ENCODE measurements at places on chromosomes 4 and X.

DNA sequence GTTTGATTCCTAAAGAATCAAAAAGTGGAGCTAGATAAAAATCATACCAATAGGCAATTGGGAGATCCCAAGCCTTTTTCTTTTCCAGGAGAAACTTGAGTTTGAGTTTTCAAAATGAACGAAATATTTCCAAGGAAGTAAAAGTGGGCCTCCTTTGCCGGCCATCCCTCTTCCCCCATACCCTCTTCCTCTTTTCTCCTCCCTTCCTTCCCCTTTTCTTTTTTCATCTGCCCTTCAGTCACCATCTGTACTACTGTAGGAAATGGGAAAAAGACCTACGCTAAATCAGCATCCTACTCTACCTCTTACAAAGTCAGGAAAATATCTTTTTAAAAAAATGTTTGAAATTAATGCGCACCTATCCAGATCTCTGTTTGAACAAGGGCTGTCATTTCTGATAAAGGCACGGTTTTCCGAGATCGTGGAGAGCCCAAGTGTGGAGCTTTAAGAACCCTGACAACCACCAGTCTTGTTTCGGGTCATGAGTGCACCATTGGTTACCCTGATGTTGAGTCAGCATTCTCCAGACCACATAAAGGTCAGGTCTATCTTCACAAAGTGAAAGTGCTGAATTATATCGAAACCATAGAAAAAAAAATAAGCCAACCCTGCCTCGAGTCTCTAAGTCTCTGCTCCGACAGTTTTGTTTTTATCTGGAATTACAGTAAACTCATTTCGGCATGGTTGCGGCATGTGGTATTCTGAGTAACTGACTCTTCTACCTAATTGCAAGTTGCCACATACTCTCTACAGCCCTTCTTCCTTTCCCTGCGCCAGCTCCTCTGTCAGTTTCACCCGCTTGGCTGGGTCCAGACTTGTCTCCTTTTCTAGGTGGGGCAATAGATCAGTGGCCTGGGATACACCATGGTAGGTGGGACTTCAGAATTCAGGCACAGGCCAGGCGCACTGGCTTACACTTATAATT lies 140.2 kb upstream of the KLF3 start:
- peak; percentile 68 for DNase-seq

- no peak for DNase-seq
Measured at GRCh38 chr4:147496500-147496899, 15.6 kb downstream of the EDNRA start.

GRCh38 chrX:66012094-66012534 lies 27.8 kb downstream of the VSIG4 start:
- no peak for DNase-seq

DNA sequence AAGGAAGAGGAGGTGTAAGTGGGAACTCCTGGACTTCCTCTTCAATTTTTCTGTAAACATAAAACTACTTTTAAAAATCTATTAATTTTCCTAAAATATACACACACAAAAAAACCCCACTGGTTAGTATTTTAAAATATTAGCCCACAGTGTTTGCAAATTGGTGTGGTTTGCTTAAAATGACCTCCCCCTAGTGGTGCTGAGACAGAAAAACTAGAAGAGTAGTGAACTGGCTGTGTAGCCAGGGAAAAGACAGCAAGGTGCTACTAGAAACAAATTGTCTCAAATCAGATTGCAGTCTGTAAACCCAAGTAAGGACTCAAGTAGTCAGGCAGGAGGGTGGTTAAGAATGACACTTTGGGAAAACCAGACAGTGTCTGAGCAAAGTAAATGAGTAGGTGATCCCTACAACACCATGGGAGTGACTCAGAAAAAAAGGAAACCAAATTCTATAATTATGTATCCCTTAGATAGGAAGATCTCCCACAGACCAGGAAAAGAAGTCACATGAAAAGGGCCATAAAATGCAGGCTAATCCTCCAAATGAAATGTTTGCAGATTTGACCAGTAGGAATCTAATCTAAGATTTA lies 26.0 kb downstream of the AMTN start:
- DNase-seq = no peak

GRCh38 chrX:79182616-79183015 lies 38.1 kb downstream of the GPR174 start:
- no peak for DNase-seq

GRCh38 chr4:104571341-104571740 lies 76.6 kb upstream of the CXXC4 start:
- no peak for DNase-seq

DNA sequence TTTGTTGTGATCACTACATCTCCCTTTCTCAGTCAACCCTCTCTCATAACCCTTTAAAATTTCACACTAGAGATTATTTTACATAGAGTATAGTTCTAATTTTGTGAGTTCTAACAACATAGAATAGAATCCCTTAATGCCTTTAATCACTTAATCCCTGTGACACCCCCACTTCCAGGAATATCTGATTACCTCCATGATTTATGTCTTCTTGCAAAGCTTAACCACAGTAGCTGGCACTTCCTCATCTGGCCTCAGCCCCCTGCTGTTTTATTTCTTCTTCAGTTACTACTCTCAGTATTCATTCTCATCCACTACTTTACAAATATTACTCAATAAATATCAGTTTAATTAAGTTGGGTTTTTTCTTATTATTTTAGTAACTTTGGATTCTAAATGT lies 340.9 kb downstream of the CENPC start:
- no peak for DNase-seq

DNA sequence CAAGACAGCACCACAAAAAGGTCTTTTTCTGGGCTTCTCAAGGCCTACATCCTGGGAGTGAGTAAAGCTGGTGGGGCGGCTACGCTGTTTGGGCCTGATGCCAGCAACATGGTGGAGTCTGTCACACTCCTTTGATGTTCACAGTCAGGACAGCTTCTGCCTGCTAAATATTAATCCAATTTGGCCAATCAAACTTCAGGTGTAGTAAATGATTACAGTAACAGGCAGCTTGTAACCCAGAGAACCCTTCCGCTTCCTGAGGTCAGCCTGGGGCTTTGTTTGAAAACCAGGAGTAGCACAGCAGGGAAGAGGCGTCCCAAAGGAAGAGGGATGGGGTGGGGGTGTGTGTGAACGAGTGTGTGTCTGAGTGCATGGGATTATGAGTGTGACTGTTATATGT lies 220.4 kb downstream of the MAML3 start:
- DNase-seq = no peak

- no peak for DNase-seq
Measured at GRCh38 chr4:139533511-139533910, 22.5 kb downstream of the SETD7 start.

- no peak for DNase-seq
Measured at GRCh38 chrX:37543324-37543723, 28.1 kb upstream of the LANCL3 start.

- DNase-seq = no peak
Measured at GRCh38 chr4:20629186-20630106, 70.8 kb upstream of the PACRGL start.

GRCh38 chrX:10015723-10016518 lies 48.8 kb downstream of the CLDN34 start:
- no peak for DNase-seq

DNA sequence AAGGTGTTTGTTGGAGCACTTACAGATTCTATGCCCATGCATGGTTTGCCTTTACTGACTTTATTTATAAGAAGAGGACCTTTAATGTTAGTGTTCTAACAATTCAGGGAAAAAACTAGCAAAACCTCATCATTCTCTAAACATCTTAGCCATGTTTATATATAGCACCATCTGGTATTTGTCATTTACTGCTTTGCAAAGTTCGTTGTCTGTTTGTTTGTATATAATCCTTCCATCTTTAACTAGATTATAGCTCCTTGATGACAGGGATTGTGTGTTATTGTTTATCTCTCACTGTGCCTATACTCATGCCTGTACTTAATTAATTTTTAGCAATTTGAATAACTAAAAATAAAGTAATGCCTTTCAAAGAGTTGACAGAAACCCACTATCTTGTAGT lies 170.6 kb upstream of the PACRGL start:
- no peak for DNase-seq

GRCh38 chrX:17655211-17656034 lies 81.9 kb upstream of the SCML1 start:
- DNase-seq = peak; percentile 65

DNA sequence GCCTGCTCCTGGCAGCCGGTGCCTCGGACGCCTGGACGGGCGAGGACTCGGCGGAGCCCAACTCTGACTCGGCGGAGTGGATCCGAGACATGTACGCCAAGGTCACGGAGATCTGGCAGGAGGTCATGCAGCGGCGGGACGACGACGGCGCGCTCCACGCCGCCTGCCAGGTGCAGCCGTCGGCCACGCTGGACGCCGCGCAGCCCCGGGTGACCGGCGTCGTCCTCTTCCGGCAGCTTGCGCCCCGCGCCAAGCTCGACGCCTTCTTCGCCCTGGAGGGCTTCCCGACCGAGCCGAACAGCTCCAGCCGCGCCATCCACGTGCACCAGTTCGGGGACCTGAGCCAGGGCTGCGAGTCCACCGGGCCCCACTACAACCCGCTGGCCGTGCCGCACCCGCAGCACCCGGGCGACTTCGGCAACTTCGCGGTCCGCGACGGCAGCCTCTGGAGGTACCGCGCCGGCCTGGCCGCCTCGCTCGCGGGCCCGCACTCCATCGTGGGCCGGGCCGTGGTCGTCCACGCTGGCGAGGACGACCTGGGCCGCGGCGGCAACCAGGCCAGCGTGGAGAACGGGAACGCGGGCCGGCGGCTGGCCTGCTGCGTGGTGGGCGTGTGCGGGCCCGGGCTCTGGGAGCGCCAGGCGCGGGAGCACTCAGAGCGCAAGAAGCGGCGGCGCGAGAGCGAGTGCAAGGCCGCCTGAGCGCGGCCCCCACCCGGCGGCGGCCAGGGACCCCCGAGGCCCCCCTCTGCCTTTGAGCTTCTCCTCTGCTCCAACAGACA lies 4.4 kb downstream of the SOD3 start:
- no peak for DNase-seq

DNA sequence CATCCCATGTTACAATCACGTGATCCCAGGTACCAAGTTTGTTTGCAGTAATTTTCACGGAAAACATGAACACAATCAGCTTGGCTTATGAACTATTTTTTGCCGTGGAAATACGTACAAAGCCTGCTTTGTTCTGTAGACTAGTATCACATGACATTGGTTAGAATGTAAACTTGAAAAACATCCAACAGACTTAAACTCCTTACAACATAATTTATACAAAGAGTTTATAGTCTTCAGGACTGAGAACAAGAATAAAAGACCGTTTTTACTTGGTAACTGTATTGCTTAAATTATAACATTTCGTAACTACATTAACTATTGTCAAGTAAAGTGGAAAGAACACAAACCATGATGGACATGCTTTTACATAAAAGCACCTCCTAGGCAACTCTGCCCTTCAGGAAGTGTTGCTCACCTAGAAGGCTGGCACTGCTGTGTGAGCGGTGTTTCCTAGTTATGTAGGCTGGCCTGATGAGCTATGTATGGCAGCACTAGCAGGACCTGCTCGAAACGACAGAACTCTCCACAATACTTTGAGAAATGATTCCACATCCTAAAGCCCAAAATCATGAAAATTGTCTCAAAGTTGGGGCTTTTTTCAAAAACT lies 41.8 kb upstream of the WDR1 start:
- DNase-seq = no peak

DNA sequence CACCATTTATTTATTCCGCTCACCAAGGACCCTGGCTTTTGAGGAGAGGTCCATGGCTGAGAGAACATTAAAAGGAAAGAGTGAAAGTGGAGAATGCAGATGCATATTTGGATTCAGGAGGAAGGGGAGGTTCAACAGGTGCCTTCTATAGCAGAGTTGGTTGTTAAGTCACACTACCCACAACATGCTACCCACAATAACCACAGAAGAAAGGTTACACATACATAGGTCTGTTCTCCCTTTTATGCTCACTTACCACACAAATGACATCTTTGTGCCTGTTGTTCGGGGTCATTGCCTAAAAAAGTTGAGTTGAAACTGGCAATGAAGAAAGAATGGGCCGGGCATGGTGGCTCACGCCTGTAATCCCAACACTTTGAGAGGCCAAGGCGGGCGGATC lies 587.4 kb downstream of the RPA4 start:
- no peak for DNase-seq

GRCh38 chr4:21915761-21916160 lies 32.8 kb downstream of the KCNIP4 start:
- no peak for DNase-seq

GRCh38 chr4:36226430-36227227 lies 17.7 kb downstream of the ARAP2 start:
- no peak for DNase-seq

- DNase-seq = no peak
Measured at GRCh38 chrX:18701621-18702361, 5.7 kb upstream of the PPEF1 start.

- DNase-seq = no peak
Measured at GRCh38 chr4:185914583-185915199, 102.7 kb upstream of the SORBS2 start.

GRCh38 chr4:152591396-152591795 lies 55.5 kb upstream of the FBXW7 start:
- DNase-seq = no peak

DNA sequence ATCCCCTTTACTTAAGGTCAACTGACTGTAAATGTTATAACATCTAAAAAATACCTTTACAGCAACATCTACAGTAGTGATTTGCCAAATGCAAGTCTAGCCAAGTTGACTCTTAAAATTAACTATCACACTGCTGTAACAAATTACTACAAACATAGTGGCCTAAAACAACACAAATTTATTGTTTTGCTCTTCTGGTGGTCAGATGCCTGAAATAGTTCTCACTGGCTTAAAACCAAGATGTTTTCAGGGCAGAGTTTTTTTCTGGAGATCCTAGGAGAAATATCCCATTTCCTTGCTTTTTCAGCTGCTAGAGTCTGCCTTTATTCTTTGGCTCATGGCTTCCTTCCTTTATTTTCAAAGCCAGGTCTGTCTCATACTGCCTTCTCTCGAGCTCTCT lies 120.5 kb downstream of the ADGRL3 start:
- DNase-seq = no peak

- no peak for DNase-seq
Measured at GRCh38 chr4:81235982-81236749, 21.1 kb upstream of the PRKG2 start.

DNA sequence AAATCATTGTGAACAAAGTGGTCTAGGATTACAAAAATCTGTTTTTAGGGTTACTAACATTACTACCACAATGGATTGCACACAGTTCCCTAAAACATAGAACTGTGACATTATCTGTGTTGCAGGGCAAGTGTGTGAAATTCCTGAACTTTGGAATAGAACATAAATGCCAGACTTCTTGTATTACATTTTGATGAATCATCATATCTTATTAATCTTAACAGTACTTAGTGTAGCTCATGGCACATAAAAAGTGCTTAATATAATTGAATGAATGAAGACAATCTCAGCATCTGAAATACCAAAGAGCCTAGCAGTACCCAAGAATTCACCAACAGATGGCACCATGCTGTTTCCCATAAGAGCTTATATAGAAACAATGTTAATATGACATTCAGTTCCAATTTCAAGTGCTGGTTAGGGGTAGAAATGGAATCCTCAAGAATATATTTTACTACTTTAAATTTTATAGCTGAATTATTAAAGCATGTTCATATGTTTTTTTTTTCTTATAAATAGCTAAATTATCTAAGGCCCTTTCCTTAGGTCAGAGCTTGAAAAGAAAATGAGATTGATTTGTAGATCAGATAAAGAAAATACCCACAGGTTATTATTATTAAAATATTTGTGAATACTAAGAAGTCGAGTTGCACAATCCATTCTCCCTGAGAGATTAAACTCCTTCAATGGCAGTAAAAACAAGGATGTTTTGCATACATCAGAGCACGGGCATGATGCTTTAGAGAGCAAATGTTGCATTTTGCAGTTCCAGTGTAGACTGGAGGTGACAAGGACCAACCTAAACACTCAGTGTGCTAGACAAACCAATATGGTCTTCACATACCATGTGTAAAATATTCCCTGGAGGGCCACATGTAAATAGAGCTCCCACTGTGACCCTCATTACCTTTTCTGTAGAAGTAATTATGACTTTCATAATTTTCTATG lies 25.7 kb upstream of the SHISA3 start:
- no peak for DNase-seq

All from activated CD8-positive, alpha-beta memory T cell treated with anti-CD3 and anti-CD28 coated beads for 24 hours (primary cell).